ENCODE measurements at places on chromosomes 7 and 10.

- no peak for DNase-seq
These were observed 67.6 kb downstream of the CAV1 start for GRCh38 chr7:116592445-116592844.

DNA sequence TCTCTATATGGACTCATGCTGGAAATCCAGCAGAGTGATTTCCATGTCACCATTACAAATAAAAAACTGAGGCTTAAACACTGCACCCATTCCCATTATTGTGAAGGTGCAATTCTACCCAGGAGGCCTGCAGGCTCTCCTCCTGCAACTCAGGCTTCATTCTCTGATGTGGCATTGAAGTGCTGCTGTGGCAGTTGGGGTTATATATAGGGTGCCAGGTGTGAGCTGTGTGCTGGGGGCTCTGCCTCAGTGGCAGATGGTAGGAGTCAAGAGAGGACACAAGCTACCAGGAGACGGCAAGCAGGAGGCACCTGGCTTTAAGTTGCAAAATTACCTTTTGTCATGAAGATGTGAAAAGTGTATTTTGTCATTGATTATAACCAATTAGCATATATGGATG, 21.3 kb downstream of the ZNF107 start:
- DNase-seq: peak; percentile 31

- peak; percentile 82 for DNase-seq
These were observed 57.5 kb downstream of the EXOC4 start for GRCh38 chr7:133310232-133310862.

- no peak for DNase-seq
These were observed 130.4 kb downstream of the MBL2 start for GRCh38 chr10:52642208-52642607.

GRCh38 chr10:110710621-110711020, 66.5 kb downstream of the RBM20 start:
- DNase-seq: no peak

Measured in NCI-H2081 (cell line).